ENCODE measurements at places on chromosomes 12 and 14. TPM values are rescaled to one million over a fixed set of nuclear protein-coding genes. Genes with fewer than 3 reads are reported as not detected.
A peak's percentile ranks its signal among the peaks of the same experiment; 100 is the strongest.

The SAMD15 gene
- total RNA-seq, result not detected

The PRKAB1 gene
- 15.8 TPM for total RNA-seq

DNA sequence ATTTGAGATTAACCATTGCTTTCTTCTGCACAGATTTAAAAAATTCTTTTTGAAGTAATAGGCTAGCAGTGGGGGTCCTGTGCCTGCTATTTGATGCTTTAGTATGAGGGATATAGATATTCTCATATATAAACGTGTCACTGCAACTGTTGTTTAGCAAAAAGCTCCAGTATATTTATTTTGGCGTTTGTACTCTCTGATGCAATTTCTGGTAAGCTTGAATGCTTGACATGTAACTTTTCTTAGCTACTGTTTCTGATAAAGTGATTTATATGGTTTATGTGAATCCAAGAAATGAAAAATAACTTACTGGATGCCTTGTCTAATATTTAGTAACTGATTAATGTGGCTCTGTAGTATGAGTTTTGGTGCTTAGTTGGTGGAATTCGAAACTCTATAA lies 77.1 kb downstream of the TTLL5 start:
- no peak for DNase-seq

GRCh38 chr12:93571365-93571924 lies 1.0 kb upstream of the SOCS2 start:
- DNase-seq, result peak; percentile 94

DNA sequence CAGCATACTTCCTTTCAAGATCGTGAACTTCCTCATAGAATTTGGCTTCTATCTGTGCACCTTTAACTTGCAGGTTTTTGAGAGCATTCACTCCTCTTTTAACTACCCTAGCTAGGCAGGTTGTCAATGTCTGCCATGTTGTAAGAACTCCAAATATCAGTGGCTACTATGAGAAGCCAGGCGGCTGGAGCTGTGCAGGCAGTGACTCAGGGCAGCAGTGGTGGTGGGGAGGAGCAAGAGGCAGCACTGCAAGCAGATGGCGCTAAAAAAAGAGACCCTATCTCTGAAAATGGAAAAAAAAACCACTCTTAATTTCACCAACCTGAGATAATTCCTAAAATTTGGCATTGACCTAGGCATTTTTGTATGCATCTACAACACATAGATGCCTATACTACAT lies 28.5 kb downstream of the YARS2 start:
- DNase-seq, result no peak

DNA sequence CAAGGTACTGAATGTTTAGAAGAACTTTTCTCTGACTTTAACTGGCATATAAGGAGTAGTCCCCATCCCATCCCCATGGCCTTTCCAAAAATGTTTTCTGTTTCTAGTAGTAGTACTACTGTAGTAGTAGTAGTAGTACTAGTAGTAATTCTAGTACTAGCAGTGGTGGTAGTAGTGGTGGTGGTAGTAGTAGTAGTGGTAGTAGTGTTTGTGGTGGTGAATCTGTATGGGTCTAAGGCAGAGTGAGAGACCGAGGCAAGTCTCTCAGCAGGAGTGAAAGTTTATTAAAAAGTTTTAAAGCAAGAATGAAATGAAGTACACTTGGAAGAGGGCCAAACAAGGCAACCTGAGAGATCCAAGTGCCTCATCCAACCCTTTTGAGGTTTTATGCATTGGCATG lies 58.6 kb downstream of the FOXN4 start:
- no peak for DNase-seq

GRCh38 chr12:106710143-106710893 lies 64.2 kb upstream of the RIC8B start:
- no peak for DNase-seq

DNA sequence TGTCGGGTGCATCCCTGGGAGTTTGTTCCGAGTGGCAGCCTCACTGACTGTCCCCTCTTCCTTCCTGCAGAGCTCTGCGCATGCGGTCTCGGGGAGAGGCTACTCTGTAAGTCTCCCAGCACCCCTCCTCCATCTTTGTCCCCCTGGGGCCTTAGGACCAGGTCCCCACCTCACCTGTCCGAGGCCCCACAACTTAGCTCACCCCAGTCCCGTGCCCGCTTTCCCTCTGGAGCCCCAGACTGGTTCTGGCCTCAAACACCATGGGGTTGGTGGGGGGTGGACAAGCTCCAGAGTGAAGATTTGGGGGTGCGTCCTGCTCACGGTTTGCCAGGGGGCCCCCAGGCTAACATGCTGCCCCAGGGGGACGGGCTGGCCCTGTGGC lies 37.9 kb downstream of the FBRSL1 start:
- no peak for DNase-seq

The HOXC12 gene
- total RNA-seq, result 6.2 TPM

The CYP46A1 gene
- not detected for total RNA-seq

The RNF212B gene
- total RNA-seq, result not detected

DNA sequence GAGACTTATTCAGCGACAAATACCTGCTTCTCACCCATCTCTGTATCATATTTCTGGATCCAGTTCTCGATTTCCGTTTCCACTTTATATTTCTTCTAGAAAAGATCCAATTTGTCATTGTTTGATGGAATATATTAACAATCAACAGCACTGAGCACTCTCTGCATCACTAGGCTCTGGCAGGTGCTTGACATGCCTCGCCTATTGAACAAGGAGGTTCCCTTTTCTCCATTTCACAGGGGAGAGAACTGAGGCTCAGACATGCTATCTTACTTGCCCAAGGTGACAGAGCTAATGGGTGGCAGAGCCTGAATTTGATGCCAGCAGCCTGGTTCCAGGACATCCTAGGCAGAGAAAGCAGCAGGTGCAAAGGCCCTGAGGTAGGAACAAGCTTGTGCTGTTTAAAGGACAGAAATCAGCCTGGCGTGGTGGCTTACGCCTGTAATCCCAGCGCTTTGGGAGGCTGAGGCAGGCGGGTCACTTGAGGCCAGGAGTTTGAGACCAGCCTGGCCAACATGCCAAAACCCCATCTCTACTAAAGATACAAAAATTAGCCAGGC lies 12.1 kb downstream of the RITA1 start:
- no peak for DNase-seq

DNA sequence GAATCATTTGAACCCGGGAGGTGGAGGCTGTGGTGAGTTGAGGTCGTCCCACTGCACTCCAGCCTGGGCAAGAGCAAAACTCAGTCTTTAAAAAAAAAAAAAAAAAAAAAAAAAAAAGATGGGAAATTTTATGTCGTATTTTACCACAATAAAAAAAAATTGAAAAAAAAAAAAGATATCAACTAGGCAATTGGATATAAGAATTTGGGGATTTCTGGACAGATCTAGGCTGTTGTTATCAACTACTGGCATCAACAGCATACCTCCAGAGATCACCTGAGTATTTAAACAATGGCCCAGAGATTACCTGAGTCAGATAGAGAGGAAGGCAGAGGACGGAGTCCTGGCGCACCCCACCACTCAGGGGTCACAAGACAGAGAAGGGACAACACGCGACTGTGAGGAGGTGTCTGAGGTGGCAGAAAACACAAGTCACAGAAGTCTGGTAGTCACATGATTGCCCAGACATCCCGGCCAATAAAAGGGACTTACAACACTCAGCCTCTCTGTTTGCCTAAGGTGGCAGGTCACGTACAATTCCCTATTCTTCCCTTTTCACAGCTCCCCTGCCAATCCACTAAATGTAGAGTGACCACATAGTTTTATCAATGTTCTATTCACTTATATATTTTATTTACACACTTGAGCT lies 1.8 kb downstream of the SPRING1 start:
- DNase-seq, result no peak

DNA sequence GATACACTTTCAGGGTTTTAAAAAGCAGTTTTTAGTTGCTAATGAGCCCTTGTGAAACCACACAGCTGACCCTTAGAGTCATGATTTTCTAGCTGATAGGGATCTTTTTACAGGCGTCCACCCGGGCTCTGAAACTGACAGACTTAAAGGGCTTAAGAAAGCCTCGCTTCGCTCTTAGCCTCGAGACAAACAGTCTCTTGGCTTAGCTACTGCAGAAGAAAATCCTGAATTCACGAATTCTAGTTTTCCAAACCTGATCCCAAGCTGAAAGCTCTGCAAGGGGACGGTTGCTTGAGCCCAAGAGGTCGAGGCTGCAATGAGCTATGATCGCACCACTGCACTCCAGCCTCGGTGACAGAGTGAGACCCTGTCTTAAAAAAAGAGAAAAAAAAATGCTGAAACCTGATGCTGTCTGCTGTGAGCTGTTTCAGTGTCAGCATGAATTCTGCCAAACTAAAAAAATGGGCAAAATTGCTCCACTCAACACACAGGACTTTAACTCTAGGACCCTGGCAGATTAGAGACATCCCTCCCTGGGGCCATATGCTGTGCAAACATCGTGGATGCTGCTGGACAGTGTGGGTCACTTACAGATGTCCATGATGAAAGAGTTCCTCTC lies 3.1 kb upstream of the HPD start:
- no peak for DNase-seq

DNA sequence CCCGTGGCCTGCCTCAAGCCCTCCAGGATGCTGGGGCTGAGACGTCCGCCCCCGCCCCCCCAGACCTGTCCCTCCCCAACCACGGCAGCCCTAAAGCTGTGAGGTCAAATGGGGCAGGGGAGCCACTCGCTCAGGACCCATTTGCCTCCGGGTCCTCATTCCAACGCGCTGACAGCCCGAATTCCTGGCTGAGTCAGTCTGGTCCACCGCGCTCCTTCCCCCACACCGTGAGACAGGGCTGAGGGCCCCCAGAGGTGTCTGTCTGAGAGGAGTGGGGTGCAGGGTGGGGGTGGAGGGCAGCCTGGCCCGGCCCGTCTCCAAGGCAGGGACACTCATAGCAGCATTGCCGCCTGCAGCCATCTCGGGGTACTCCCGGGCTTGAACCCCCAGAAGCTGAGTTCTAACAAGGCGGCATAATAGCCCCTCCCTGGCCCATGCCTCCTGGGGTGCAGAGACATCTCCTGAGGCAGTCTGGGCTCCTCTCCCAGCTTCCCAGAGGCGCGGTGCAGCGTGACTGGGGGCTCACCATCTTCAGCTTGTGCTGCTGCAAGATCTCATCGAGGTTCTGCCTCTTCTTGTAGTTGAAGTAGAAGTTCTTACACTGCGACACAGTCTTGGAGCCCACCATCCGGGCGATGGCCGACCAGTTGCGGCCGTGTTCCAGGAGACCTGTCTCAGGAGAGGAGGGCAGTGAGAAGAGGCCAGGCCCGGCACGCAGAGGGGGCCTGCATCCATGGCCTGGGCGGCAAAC lies 90.5 kb downstream of the RFLNA start:
- DNase-seq, result no peak

DNA sequence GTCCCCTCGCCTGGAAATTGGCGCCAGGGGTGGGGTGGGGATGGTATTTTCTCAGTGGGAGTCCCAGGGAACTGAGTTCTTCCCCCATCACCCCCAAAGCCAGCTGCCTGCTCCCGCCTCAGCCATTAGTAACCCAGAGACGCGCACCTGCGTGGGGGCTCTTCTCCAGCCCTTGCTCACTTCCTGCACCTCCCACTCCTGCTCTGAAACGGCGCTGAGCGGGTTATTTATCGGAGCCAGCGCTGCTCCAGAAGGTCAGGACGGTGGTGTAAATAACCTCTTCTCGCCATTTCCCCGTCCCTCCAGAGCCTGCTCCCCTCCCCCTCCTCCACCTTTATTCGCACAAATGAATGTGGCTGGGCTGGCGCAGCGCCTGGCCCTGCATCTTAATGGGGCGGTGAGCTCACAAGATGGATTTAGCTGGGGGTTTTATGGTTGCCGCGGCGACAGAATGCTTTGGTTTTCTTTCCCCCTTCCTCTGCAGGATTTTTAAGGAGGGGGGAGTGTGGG lies 12.2 kb downstream of the GPR84 start:
- no peak for DNase-seq

- no peak for DNase-seq
Measured at GRCh38 chr12:51246254-51246853, 7.7 kb downstream of the DAZAP2 start.

- no peak for DNase-seq
Measured at GRCh38 chr12:120562906-120563305, 18.3 kb downstream of the POP5 start.

DNA sequence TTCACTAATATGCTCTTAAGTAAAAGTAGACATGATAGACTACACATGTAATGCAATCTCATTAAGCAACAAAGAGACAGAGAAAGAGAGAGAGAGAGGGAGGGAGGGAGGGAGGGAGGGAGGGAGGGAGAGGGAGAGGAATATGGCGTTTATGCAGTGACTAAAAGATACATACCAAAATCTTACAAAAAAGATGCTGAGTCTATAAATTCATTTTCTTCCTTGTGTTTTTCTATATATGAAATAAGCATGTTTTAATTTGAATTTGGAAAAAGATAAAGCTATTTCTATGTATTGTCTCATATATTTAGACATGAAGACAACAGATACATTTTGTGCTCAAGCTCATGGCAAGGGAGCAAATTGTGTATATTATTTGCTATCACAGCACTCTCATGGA lies 44.1 kb downstream of the LRFN5 start:
- no peak for DNase-seq

The RNASE7 gene
- 37.3 TPM for total RNA-seq

- no peak for DNase-seq
Measured at GRCh38 chr12:46657453-46658411, 168.1 kb downstream of the SLC38A4 start.

The GRIN2B gene
- under 0.01 TPM for total RNA-seq

- DNase-seq, result no peak
Measured at GRCh38 chr12:121713793-121714192, 1.2 kb downstream of the TMEM120B start.

- no peak for DNase-seq
Measured at GRCh38 chr14:22854963-22855724, 16.4 kb upstream of the LRP10 start.

GRCh38 chr12:92827836-92828431 lies 101.2 kb downstream of the EEA1 start:
- no peak for DNase-seq

GRCh38 chr12:130147875-130148596 lies 14.2 kb upstream of the FZD10 start:
- no peak for DNase-seq

DNA sequence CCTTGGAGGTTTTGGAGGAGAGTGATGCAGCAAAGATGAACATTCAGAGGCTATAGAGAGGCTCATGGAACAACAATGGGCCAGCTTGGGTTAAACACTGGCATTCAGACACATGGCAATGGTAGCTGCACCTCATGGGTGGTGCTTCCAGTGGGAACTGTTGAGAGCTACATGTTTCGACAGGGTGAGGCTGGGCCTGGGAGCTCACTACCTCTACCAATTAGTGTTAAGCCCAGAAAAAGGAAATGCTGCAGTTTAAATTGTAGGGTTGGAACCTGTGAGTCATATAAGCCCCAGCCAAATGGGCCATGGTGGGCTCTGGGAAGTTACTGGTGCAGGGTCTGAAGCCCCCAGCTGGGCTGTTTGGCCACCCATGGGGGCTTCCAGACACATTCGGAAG lies 279.7 kb downstream of the ZFP36L1 start:
- no peak for DNase-seq

DNA sequence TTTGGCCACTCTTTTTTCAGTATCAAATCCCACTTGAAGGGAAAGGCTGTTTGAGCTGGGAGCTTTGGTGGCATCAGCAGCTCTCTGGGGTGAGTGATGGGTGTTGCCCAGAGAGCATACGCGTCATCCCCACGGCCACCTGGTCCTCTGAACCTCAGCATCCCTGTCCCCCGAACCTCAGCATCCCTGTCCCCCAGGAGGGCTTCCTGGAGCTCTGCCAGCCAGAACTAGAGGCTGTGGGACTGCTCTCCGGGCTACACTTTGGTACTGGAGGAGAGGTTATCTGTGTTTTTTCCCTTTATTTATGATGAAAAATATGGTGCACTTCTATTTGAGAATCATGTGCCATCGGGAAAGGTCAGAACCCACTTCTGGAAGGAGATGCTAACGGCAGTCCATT lies 131.5 kb upstream of the RTL1 start:
- peak; percentile 70 for DNase-seq

The B3GNT4 gene
- 8.3 TPM for total RNA-seq
